ENCODE measurements at places on chromosomes 7 and 10.
A peak's percentile ranks its signal among the peaks of the same experiment; 100 is the strongest.

DNA sequence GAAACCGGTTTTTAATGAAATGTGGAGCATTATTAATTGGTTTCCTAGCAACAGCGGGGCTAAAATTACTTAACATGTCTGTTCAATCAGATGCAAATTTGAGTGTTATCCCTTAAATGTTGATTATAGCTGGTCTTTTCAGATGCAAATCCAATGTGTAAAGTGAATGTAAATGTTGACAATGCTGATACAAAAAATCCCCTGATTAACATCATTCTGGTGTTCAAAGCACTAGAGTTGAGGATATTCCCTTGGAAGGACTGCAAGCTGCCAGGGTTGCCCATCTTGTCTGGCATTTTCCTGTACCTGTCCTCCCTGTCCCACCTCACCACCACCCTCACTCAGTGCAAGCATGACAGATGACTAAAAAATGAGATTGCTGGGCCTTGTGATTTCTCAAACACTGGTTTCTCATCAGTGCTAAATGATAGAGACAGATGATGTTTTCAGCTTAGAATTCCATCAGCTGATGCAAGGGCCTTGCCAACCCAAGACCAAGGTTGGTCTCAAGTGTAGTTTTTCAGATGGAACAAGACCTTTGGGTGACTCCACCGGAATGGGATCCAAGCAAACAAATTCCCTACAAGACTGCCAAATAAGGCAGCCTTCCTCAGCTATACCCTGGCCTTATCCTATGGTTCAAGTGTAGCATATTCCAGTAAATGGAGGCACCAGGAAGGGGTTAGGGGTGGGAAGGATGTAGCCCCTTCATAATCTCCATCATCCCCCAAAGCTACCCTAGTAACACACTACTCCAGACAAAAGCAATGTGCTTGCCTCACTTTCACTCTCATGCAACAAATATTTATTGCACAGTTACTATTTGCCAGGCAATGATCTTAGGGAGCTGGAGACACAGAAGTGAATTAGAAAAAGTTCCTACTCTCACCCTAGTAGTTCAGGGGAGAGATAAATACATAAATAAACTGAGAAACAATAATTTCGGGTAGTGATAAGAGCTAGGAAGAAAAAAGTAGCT, 54.9 kb downstream of the JAZF1 start:
- DNase-seq: no peak

- no peak for DNase-seq
Observed at GRCh38 chr7:11732207-11732606, 99.8 kb downstream of the THSD7A start.

DNA sequence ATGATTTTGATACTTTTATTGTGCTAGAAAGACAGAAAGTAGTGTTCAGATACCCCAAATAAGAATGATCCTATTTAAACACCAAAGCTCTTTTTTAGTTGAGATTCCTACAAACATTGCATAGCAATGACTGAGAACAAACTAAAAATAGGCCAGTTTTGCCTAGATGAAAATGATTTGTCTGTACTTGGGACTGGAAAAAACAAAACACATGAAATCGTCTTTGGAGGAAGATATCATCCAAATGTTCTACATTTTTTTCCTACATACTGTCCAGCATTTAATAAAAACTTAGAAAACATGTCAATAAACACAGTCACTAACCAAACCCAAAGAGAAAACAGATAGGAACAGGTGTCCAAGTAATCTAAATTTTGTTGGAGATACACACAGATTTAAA, 111.6 kb upstream of the MEOX2 start:
- no peak for DNase-seq

DNA sequence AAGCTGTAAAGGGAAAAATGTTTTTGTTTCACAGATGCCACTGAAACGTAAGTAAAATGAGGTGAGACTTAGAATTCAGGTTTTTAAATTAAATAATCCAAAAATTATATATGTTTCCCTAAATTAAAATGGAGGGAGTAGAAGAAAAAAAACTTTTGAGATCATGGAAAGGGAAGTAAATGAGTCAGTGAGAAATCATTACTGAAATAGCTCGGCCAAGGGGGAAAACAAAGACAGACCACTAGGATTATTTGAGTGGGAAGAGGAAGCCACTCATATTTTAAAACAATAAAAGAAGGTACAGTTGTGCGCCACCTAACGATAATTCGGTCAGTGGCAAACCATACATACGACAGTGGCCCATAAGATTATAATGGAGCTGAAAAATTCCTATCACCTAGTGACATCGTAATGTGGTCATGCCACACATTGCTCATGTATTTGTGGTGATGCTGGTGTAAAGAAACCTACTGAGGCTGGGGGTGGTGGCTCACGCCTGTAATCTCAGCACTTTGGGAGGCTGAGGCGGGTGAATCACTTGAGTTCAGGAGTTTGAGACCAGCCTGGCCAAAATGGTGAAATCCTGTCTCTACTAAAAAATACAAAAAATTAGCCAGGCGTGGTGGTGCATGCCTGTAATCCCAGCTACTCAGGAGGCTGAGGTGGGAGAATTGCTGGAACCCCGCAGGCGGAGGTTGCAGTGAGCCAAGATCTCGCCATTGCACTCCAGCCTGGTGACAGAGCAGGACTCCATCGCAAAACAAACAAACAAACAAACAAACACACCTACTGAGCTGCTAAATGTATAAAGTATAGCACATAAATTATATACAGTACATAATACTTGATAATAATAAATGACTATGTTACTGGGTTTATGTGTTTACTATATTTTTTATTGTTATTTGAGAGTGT, 64.7 kb downstream of the MKX start:
- DNase-seq: no peak

DNA sequence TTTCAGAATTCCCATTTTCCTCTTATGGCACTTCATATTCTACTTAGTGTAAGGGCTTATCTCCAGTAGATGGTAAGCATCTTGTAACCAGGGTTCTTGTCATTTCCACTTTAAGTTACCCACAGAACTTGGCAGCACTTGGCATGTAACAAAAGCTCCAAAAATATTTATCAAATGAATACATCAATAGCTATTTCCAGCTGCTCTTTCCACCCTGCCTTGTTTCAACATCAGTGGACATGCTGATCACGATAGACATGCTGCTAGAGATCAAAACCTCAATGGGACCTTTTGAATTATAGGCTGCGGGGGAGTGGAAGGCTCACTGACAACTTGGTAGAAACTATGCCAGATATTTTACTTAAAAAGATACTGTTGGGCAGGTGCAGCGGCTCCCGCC, 32.9 kb downstream of the HOXA1 start:
- DNase-seq: no peak

DNA sequence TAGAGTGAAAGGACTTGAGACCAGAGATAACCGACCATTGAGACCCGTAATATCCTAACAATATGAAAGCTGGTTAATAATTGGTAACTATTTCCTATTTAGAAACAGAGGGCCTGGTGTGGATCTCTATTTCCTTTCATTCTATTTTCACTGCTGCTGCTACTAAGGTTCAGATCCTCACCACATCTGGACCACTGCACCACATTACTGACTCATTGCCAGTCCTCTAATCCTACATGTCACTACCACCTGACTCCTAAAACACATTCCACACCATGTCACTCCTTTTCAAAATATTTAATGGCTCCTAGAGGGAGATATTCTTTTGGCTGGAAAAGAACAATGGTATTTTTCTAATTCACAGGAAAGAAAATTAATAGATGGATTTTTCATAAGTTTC, 6.4 kb downstream of the USP54 start:
- DNase-seq: no peak

GRCh38 chr7:43753843-43754242, 4.6 kb upstream of the BLVRA start:
- no peak for DNase-seq

DNA sequence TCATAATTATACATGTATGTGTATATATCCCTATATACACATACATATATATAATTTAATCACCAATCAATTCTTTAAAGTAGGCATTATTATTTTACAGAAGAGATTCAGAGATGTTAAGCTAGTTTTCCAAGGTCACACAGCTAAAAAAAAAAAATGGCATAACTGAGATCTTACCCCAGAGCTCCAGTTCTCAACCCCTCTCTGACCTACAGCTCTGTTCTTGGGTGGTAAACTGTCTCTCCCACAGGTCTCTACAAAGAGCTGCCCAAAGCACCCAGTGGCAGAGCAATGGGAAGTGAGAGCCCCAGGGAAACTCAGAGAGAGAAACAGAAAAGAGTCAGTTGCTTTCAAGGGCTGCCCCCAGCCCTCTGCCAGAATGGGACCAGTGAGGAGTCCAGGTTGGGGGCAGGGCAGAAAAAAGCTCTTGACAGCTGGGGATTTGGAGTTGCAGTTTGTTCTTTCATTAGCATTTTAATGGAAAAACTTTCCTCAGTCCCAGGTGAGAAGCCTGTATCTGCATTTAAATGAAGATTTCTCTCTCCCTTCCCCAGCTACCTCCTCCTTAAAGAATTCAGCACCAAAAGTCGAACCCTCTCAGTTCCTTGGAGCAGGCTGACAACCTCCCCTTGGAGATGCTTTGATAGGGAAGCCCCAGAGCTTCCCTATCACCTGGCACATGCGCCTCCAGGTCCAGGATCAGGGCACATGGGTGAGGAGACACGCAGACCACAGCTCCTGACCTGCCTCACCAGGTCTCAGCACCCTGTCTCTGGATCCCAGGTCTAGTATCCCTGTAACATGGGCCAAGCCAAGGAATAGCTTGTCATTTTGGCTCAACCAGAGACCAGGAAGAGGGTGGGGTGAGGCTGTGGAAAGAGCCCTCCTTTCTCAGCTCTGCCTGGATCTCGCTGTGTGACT, 388.1 kb downstream of the PLXNA4 start:
- no peak for DNase-seq

DNA sequence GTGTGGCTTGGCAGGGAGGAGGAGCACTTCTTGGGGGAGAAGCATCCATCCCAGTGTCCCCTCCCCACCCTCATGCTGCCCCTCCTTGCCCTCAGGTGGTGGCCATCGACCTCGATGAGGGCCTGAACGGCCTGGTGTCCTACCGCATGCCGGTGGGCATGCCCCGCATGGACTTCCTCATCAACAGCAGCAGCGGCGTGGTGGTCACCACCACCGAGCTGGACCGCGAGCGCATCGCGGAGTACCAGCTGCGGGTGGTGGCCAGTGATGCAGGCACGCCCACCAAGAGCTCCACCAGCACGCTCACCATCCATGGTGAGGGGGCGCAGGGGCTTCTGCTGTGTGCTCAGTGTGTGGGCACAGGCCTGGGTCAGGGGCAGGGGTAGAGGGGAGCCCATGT, 14.8 kb downstream of the C10orf105 start:
- DNase-seq: no peak

- DNase-seq: no peak
Observed at GRCh38 chr7:21580073-21580521, 37.3 kb downstream of the DNAH11 start.

DNA sequence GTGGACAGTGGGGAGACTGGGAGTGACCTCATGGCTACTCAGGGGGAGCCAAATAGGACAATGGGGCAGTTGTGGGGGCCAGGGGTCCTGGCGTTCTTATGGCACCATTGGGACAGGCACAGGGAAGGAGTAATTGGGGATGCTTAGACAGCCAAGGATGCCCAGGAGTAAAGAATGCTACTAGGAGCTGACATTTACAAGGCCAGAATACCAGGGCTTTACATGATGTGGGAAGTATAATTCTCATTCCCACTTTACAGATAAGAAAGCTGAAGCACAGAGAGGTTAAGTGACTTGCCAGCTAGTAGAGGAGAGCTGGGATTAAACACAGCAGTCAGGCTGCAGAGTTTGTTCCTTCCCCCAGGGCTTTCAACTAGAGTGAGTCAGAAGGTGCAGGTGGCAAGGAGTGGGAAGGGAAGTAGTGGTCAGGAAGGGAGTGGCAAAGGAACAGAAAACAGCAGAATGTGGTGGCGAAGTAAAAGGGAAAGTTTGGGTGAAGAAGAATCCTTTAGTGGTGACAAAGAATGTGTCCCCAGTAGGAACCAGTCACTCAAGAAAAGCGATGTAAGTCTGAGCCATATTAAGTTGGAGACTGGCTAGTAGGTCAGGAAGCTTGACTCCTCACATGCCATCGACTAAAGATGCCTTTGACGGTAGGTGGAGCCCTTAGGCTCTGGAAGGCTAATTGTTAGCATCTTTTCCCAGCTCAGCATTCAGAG, 32.8 kb downstream of the CPVL start:
- peak; percentile 32 for DNase-seq

- no peak for DNase-seq
Observed at GRCh38 chr10:90963331-90963730, 42.4 kb upstream of the ANKRD1 start.

GRCh38 chr10:15237351-15237750, 68.9 kb upstream of the NMT2 start:
- DNase-seq: no peak

- DNase-seq: no peak
Observed at GRCh38 chr10:62640411-62640810, 164.1 kb upstream of the ADO start.

DNA sequence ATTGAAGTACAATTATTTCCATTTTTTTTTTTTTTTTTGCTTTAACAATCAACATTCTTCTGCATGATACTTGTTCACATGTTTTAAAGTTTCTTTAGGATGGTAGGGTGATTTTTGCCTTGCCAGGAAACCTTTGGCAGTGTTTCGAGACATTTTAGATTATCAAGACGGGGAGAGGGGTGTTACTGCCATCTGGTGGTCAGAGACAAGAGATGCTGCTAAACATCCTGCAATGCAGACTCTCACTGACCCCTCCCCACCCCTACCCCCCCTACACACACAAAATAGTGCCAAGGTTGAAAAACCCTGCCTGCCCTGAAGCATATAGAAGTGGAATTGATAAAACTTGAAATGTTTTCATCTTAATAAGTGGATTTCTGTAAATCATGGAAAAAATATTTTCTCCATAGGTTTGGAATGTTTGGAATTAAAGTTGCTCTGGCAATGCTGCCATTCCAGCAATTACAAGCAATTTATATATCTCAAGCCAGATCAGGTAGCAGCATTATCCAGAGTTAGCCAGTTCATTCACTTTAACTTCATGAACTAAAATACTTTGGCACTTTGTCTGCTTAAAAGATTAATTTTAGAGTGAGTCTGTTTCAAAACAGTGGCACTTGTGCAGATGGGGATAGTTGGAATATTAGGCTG, 62.1 kb downstream of the SDHAF3 start:
- peak; percentile 59 for DNase-seq

DNA sequence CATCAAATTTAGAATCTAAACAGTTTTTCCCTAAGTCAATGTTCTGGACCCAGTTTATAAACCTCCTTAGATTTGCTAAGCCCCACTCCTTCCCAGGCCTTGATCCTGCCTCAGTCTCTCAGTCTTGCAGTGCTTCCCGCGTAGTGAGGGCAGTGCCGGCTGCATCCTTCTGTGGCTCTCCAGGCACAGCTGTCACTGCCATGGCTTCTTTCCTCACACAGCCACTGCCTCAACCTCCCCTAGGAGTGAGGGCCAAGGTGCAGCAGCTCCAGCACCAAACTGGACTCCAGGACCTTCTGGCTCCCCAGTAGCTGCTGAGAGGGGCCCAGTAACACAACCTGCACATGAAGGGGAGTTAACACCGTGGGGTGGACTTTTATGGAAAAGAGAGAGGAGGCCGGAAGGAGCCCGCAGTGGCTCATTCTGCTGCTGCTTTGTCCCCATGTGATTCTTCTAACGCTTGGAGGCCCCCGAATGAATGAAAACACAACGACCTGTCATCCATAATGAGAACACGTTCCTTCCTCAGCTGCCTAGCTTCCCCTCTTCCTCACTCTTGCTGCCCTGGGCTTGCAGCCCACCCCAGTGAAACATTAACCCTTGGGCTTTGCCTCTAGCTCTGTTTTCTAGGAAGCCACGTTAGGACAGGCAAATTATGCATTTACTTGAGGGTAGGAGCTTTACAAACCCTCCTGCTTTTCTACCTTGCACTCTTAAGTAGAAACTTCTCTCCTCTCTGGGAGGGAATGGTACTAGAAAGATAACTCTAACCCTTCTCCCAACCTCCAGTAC, 16.0 kb upstream of the UBE2H start:
- DNase-seq: no peak

GRCh38 chr10:82071231-82071630, 196.2 kb downstream of the NRG3 start:
- DNase-seq: no peak

Data from HEK293T (cell line).